Activated naive CD4-positive, alpha-beta T cell treated with Interleukin-2 at 50 U/mL for 16 hours (primary cell): ENCODE measurements at places on chromosomes 3 and 15.
A peak's percentile ranks its signal among the peaks of the same experiment; 100 is the strongest.

GRCh38 chr3:66986406-66986805 lies 11.7 kb upstream of the KBTBD8 start:
- DNase-seq, result no peak

DNA sequence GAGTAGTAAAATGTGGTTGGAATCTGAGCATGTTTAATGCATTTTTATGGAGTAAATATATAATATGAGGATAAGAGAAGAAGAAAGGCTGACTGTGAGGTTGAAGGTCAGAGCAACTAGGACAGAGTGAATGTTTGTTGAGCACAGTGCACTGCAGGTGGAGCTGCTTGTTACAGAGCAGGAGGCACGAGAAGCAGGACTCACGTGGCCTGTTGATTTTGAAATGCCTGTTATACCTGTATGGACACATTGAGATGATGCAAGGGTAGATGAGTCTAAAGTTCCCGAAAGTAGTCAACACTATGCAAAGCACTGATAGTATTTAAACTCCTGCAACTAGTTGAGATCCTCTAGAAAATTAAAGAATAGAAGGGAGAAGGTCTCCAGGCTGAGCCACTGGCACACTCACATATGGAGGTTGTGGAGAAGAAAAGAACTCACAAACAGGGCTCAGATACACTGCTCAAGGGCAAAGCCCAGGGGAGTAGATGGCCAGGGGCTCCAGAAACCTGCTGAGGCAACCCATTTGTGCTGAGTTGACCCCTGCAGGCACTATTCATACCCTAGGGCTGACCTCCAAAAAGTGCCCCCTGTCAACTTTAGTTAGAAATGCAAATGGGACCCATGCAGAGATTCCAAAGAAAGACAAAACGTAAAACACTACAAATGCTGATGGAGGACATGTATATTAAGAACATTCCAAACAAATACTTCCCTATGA lies 541.5 kb downstream of the GABRG3 start:
- DNase-seq, result no peak

GRCh38 chr15:76809412-76810103 lies 95.6 kb downstream of the SCAPER start:
- no peak for DNase-seq

DNA sequence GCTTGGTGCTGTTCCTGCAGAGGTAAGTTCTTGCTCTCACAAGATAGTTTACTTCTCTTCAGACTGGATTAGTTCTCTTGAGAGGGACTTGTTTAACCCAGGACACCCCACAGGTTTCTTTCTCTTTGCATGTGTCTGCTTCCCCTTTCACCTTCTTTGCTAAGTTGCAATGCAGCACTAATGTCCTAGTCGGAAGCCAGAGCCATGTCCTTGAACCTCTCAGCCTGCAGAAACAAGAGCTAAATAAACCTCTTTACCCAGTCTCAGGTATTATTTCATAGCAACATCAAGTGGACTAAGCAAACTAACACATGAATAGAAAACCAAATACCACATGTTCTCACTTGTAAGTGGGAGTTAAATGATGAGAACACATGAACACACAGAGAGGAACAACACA lies 915.2 kb downstream of the NSUN3 start:
- DNase-seq, result no peak

DNA sequence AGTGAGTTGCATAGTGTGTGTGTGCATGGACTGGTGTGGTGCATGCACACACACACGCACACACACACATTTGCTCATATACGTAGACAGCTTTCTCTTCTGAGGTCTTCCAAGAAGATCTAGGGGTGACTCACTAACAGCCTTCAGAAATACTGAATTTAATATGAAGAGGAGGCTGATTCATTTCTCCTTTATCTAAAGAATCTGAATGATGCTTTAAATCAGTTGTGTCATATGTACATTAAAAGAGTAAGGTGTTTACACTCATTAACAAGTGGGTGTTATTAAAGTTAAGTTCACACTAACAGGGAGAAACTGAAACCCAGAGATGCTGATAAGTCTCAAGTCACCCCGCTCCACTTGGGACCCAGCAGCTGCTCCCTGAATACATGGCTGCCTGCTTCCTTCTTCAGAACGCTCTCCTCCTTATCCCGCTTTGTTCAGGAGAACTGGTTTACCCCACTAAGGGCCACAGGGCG lies 22.0 kb downstream of the TMPRSS7 start:
- DNase-seq, result peak; percentile 33

- no peak for DNase-seq
Observed at GRCh38 chr3:13233487-13234485, 160.6 kb upstream of the IQSEC1 start.

DNA sequence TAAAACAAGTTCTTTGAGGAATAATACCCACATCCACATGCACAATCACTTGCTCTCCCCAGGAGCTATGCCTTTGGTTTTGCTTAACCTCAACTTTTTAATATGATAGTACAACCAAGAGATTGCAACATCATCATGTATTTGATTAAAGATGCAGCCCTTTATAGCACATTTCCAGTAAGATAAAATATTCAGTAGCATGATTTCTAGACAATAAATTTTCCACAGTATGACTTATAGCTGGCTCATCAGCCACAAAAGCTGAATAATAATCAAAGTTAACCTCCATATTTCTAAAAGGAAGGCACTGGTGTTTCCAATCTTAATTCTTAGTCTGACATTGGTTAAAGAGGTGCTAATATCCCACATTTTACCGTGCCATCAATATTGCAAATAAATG lies 622.5 kb downstream of the TBL1XR1 start:
- no peak for DNase-seq

GRCh38 chr15:70658641-70659040 lies 104.7 kb downstream of the UACA start:
- DNase-seq, result no peak

GRCh38 chr15:83775738-83776137 lies 121.8 kb downstream of the ADAMTSL3 start:
- no peak for DNase-seq

DNA sequence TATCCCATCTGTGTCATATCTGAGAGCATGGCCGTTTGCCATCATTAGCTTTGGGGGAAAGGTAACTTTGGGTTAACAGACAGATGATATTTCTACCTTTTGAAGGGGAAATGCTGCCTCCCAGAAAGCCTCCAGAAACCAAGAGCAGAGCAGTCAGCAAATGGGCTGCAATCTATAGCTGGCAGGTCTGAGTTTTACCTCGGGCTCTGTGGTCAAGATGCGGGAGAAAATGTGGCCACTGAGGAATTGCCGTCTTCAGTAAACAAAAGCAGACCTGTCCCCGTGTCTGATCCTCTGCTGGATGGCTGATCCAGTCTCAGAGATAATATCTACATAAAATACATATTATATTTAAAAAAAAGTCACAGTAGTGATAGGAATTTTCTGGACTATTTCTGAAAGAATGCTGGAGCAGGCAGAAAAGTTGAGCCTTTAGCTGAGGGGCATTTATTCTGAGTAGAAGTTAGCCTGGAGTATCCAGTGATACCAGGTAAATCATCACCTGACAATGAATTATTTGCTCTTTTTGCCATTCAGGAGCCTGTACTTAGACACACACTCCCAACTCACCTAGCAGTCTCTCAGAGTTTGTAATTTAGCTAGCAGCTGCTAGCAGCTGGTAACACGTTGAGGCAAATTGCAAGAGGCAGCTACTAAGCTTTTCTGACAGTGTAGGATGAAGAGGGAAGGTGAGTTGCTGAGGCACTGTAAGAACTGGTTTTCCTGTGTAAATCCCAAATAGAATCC lies 285.3 kb upstream of the RARB start:
- no peak for DNase-seq

DNA sequence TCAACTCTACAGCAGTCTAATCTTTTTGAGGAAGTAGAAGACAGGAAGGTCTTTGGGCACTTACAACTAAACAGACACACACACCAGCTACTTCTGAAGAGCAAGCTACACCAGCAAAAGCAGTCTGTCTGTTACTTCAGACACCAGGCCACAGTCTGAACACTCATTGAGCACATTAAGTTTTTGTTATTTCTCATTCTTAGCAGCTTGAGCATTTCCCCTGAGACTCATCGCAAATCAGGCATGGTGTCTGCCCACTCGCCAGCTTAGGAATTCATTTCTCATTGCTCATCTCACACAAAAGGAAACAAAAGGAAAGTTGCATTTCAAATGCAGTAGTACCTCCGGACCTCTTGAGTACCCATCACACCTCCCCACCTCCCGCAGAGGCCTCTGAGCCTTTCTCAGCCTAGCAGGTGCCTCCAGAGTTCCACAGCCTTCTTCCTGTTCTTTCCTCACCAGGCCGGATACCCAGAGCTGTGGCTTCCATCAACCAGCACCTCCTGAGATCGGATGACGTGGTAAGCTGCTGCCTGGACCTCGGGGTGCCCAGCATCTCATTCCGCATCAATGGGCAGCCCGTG lies 302.0 kb downstream of the RYR3 start:
- DNase-seq, result no peak

DNA sequence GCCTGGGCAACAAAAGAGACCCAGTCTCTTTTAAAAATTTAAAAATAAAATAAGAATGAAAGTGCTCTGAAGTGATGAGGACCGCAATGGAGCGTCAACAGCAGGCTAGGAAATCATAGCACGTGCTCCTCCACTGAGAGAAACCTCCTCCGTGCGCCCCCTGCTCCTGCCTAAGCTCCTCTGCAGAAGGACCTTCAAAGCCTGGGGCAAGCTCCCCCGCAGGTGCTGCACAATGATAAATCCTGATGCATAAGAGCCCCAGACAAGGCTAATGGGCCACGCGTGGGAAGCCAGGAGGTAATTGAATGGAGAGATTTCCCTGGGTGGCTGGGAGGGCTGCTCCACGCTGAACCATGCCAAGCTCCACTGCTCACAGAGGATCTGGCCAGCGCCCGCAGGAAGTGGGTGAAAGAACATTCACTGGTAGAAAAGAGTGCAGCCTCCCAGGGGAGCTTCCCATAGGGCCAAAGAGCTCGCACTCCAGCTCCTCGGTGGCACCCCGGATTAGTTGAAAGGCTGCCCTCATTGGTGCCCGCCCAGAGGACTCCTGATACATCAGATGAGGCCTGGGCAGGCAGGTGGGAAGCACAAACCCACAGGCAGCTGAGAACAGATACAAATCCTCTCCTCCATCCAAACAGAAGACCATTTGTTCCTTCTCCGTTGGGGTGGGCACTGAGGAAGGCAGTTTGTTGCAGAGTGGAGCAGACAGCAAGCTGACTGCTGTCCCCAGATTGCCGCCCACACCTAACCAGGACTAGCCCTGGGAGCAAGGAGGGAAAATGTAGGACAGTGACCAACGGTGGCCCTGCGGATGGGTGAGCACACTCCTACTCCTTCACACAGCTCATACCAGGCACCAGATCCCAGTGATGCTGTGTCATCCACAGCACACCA lies 52.5 kb downstream of the CPN2 start:
- no peak for DNase-seq

GRCh38 chr3:65660000-65660598 lies 378.6 kb downstream of the MAGI1 start:
- DNase-seq, result no peak

GRCh38 chr15:69973102-69973714 lies 124.5 kb downstream of the TLE3 start:
- peak; percentile 17 for DNase-seq

GRCh38 chr3:23385327-23385726 lies 182.2 kb downstream of the UBE2E2 start:
- no peak for DNase-seq

DNA sequence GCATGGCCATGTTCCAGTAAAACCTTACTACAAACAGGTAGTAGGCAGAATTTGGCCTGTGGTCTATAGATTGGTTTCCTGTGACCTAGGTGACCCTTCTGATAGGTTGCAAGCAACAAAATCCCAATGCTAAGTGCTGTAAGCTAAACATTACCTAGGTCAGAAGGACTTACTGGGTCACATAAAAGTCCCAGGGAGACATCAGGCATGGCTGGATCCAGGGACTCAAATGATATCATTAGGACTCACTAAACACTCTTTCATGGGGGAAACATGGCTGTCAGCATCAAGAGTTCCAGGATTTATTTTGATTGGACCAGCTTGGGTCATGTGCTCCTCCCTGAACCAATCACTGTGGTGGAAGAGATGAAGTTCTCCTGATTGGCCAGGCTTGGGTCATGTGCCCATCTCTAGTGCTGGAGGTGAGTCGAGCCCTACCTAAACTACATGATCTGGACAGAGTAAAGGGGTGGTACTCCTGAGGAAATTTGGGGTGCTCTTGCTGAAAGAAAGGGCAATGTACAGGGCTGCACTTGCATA lies 16.8 kb upstream of the SLC6A1 start:
- no peak for DNase-seq
